Kidney tubule cell (primary cell): ENCODE measurements at places on chromosomes 12 and 14.

- peak; percentile 22 for DNase-seq
Measured at GRCh38 chr12:10453156-10453555, at the start of gene KLRC1. KLRC1 (minus strand) TSS chr12:10453377; CDS start chr12:10451156, 2,221 bp downstream.

DNA sequence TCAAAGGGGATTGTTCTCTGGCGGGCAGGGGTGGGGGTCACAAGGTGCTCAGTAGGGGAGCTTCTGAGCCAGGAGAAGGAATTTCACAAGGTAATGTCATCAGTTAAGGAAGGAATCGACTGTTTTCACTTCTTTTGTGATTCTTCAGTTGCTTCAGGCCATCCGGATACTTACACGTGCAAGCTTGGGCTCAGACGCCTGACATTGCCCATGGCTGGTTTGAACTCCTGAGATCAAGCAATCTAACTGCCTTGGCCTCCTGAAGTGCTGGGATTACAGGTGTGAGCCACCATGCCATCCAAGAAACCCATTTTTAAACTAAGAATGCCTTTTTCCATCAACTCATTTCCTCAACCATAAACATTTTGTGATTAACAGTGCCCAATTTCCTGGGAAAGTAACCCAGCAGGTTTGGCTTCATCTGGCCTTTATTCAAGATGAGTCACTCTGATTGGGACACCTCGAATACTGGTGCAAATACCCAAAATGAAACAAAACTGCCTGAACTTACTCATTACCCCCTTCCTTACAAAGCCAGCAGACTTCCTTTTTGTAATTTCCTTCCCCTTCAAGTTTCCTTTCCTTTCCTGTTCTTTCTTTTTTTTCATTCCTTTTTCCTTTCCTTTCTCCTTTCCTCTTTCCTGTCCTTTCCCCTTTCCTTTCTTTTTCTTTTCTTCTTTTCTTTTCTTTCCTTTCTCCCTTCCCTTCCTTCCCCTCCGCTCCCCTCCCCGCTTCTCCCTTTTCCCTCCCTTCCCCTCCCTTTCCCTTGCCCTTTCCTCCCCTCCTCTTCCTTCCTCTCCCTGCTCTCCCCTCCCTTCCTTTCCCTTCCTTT, 10.2 kb upstream of the RNASE10 start:
- peak; percentile 17 for DNase-seq

DNA sequence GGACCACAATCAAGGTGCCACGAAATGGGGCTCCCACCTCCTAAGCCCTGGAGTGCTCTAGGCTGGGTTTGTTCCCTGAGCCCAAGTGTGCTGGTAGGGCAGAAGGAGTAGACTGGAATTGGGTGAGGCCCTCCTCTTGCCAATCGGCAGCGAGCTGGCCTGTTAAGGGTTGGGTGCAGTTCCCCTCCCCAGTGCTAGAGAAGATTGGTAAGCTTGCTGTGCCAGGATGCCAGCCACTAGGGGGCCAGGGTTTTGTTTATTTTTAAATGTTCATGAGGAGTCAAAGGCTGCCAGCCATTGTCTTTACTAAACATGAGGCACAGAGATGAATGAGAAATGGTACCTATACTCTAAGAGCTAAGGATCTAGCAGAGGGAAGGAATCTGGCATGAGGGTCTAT, 79.7 kb downstream of the SPTB start:
- peak; percentile 48 for DNase-seq

DNA sequence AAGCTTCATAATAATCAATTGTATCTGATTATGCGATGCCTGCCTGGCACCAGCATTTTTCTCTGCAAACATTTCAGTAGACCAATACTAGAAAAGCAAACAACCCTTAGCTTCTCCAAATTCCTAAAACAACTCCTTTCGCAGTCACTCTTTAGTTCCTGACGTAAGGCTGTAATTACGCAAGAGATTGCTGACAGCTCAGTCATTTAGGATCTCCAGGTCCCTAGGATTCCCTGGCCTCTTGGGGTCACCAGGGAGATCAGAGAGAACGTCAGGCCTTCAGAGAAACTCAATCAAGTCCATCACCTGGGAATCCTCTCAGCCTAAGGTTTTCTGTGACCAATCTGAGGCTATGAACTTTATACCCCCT, 390.6 kb downstream of the PAWR start:
- no peak for DNase-seq

DNA sequence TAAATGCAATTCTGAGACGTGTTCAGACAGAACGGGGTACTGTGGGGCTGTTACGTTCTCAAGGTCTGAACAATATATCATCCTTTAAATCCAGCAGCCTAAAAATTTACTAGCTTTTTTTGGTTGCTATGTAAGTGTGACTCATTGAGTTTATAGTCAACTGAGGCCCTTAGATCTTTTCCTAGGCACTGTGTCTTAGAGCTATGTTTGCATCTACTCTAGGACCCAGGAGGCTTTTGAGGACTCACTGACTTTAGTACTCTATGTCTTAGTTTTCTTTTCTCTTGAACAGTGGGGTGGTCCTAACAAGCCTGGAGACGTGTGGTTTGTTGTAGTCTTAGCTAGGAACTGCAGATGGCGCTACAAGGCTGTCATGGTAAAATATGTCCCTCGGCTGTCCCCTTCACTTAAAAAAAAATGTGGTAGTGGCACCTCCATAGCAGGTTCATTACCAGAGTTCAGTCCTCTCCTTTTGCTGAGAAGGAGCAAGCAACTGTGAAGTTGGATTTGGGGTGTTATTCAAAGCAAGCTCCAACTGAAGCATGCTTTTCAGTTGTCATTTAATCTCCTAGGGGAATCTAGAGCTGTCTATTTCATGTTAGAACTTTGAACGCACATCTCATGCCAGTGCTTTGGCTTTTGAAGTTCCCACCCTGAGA, 8.7 kb upstream of the SPATS2 start:
- peak; percentile 65 for DNase-seq

DNA sequence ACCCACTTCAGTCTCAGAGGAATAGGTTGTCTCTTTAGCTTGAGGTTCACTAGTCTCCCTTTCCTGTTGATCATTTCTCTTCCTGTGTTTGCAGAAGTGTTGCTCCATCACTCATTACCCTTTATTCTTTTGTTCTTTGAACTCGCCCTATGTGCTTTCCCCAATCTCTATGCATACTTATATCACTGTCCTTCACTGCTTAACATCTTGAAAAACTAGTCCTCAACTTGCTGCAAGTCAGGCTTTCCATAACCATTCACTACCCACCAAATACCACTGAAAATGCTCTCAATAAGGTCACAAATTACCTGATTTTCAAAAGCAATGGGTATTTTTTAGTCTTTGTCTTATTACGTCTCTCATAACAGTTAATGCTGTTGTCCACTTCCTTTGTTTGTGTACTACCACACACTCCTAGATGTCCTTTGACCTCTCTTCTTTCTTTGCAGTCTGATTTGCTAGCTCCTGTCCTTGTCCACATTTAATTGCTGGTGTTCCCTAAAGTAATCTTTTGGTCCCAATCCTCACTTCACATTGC, 80.8 kb downstream of the RIC8B start:
- DNase-seq: no peak

- DNase-seq: peak; percentile 62
Measured at GRCh38 chr12:7832059-7832696, 40.5 kb downstream of the SLC2A14 start.

DNA sequence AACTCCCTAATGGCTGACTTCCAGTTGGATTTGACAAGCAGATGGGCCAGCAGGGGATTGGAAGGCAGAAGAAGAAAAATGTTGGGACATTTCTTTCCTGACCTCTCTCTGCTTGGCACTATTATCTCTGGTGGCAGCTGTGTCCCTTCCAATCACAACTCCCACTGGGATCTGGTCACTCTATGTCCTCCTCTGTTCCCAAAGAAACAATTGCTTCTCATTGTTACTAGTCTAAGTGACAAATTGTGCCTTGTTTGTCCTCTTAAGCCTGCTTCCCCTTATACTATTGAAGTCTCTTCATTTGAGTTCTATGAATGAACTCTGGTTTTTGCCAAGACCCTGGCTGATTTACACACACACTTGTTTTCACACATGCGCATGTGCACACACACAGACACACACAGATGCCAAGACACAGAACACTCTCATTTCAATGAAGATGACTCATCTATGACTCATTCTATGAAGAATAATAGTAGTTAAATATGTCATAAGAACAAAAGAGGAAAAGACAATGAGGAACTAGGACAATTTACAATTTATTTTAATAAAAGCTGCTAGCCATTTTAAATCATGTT, 83.0 kb upstream of the FAR2 start:
- DNase-seq: peak; percentile 52

DNA sequence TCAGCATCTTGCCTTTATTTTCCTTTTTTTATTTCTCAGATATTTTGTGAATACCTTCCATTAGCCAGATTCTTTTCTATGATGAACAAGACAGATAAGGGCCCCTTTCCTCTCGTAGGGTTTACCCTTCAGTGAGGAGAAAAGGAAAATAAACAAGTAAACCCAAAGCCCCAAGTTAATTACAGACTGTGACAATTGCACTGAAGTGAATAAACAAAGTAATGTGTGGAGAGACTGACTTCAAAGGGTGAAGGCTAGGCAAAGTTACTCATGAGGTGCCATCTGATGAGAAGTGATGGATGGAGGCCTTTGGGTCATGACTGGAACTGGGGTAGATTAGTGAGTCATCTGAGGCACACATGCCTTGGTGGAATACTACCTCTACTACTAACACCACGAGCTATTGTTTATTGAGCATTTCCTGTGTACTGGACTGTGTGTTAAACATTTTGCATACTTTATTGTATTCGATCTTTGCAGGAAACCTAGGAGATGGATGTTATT, 143.4 kb upstream of the PRICKLE1 start:
- peak; percentile 51 for DNase-seq

- DNase-seq: no peak
Measured at GRCh38 chr14:44613061-44613712, 106.1 kb upstream of the FSCB start.

DNA sequence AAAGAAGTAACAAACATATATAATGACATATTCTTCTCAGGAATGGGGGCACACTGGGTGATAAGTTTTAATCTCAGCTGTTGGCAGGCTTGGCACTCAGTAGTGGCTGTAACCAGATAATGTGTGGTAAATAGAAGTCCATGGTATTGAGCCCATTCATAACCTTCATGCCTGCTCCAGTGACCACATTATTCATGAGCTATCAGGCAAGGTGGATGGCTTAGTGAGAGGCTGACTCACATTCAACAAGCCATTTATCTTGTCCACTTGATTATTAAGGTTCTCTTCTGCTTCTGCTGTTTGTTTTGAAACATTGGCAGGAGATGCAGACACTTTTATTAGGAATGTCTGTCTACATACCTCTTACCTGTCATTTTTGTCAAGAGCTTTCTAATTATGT, 950.4 kb upstream of the LRFN5 start:
- peak; percentile 65 for DNase-seq

- DNase-seq: peak; percentile 92
Measured at GRCh38 chr14:95545515-95546168, 10.8 kb downstream of the GLRX5 start.

DNA sequence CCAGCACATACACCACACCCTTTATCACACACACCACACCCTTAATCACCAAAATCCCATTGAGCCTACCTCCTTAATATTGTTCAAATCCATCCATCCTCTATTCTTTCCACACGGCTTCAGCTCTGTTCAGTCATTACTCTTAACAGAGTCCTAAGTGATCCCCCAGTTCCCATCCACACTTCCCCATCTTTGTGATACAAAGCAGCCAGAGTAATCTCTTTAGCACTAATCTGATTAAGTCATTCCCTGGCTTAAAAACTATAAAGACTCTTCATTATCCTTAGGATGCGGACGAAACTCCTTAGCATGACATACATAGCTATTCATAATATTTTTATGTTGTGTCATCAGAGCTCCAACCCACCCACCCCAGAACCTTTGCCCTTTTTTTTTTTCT, 14.7 kb upstream of the MFAP5 start:
- no peak for DNase-seq

- DNase-seq: no peak
Measured at GRCh38 chr12:67452119-67452805, 183.1 kb downstream of the CAND1 start.

GRCh38 chr14:77369285-77369684, 7.6 kb downstream of the TMED8 start:
- no peak for DNase-seq

DNA sequence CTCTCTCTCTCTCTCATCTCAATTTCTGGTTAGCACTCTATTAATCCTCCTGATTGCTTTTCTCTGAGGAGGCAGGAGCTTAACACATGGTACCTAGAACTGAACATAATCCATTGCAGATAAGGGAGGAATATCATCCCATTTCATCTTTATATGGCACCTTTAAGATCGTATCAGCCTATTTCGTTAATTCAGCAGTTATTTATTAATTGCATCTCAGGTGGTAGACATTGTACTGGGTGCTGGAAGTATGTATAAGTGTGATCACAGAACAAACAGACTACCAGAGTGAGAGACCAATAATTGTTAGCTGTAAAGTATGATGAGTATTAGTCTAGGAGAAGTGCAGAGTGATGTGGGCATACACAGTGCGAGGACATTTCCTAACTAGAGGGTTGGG, 39.0 kb downstream of the AKAP6 start:
- DNase-seq: no peak

DNA sequence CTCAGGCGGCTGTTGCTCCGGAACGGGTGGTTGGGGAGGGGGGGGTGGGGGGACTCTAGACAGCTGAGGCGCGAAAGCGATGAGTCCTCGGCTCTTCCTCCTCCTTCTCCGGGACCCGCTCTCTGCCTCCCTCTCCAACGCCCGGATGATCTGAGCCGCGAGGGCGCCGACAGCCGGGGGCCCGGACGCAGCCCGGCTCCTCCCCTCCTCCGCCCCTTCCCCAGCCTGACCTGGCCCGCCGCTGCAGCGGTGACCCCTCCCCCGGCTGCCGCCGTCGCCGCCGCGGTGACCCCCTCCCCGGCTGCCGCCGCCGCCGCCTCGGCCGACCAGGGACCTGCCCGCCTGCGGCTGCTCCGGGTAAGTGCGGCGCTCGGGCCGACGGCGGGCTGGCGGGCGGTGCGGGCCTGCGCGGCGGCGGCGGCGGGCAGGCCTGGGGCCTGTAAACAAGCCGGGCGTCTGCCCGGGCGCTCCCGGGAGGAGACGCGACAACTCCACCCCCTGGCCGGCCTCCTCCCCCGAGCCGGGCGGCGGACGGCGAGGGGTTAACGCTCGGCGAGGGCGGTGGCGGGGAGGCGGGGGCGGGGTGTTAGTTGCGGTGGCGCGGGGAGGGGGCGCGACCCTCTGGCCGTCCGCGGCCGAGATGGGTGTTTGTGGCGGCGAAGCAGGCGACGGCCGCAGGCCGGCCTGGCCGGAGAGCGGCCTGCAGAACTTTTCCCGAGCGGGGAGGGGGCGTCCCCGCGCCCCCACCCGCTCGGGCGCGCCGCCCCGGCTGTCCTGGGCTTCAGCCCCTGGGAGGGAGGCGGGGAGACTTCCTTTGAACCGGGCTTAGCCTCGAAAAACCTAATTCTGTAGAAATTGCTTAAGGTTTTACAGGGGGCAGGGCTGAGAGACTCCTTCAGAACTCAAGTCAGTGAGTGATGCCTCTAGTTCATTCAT, 568 bp downstream of the PPM1A start:
- peak; percentile 74 for DNase-seq

- peak; percentile 72 for DNase-seq
Measured at GRCh38 chr12:13101821-13102375, 1.6 kb downstream of the GSG1 start.

DNA sequence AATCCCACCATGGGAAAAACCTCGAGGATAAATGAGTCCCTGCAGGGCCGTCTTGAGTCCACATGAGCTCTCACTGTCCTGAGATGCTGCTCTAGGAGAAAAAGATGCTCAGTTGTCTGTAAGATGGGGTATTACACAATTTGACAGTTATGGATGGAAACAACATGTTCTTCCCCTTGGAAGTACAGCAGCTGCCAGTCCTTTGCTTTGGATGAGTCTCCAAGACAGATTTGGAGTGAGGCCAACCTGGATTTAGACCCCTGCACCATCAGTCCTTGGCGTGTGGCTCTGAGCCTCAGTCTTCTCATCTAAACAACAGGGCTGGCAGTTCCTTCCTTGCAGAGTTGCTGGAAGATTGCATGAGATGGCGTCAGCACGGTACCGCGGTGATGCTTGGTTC, 309.1 kb upstream of the FKBP4 start:
- no peak for DNase-seq
